Endothelial cell of umbilical vein (primary cell): ENCODE measurements at places on chromosomes 11 and 22.

DNA sequence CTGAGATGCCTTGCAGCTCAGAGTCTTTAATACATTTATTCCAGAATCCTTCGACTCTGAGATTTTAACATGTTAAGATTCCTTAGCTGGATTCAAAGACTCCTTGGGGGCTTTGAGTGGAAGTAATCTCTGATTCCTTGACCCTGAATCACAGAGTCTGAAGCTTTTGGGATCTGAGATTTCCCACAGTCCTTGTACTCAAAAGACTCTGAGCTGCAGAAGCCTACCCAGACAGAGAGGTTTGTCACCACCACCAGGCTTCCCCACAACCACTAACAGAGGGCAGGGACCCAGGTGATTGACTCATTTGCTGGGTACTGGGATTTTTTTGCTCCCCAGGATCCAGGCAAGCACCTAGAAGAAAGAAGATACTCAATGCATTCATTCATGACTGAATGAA is 1.4 kb upstream of the SERPINH1 start:
- no peak for DNase-seq

GRCh38 chr11:82267186-82267585 is 466.5 kb downstream of the FAM181B start:
- DNase-seq: no peak

- no peak for DNase-seq
Observed at GRCh38 chr11:21630934-21631478, 561.9 kb upstream of the ANO5 start.

- no peak for DNase-seq
Observed at GRCh38 chr22:49774046-49774445, 53.6 kb downstream of the BRD1 start.

DNA sequence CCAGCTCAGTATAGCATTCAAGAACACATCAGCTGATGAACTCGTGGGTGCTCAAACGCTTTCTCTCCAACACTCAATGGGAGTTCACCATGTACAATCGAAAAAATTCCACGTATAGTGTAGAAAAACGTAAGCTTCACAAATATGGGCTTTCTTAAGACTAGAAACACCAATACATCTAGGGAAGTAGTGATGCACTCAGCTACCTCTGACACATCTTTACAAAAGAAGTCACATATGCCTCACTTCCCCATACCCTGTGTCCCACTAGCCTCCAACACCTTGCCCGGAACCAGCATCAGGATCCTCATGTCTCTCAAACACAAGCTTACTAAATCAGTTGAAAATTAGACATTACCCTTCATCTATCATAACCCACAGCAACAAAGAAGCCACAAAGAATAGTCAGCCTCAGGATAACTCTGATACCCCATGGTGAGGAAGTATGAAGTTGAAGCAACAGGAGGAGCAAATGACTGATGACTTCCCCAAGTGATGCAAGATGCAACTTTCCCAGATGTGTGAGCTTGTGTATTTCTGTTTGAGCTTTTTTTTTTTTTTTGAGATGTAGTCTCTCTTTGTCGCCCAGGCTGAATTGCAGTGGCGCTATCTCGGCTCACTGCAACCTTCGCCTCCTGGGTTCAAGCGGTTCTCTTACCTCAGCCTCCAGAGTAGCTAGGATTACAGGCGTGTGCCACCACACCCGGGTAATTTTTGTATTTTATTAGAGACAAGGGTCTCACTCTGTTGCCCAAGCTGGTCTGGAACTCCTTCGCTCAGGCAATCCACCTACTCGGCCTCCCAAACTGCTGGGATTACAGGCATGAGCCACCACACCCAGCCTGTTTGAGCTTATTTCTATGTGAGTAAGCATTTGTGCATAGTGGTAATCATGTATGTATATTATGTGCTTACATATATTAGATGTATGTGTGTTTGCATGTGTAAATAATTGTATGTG is 8.5 kb upstream of the DENND5A start:
- DNase-seq: no peak

DNA sequence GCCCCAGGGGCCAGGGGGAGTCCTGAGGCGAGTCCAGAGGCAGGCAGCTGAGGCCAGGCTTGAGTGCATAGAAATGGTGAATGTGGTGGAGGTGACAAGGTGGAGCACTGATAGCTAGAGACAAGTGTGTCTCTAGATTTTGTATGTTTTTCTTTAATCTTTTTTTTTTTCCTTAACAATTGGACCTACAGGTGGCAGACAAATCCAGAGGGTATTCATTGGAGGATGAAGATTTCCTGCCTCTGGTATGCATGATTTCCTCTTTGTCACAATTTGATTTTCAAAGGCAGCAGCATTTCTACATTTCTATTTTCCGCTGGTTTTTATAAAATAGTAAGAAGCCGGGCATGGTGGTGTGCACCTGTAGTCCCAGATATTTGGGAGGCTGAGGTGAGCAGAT is 47.7 kb upstream of the DKK3 start:
- DNase-seq: no peak
